H1 (cell line): ENCODE measurements at places on chromosomes 11 and 22. TPM values are rescaled to one million over a fixed set of nuclear protein-coding genes. Genes with fewer than 3 reads are reported as not detected.

TYR gene
- total RNA-seq = not detected in 2 replicates

KRTAP5-2 gene
- not detected in 2 replicates for total RNA-seq

GRAP2 gene
- not detected in 2 replicates for total RNA-seq

PGA5 gene
- total RNA-seq = 0.67 and 0.84 TPM in 2 replicates

PATE2 gene
- total RNA-seq = not detected in 2 replicates

NEFH gene
- total RNA-seq = 2.0 and 2.3 TPM in 2 replicates

SERPIND1 gene
- total RNA-seq = not detected in 2 replicates

TM7SF2 gene
- total RNA-seq = 40.1 and 42.4 TPM in 2 replicates

SWAP70 gene
- total RNA-seq = 37.5 TPM in 2 replicates

RIMBP3B gene
- total RNA-seq = 0.19 and 0.21 TPM in 2 replicates

FAT3 gene
- 18.4 and 24.4 TPM in 2 replicates for total RNA-seq

CCDC116 gene
- not detected in 2 replicates for total RNA-seq

MTNR1B gene
- total RNA-seq = not detected in 2 replicates

GRCh38 chr11:119370486-119371046 is 10.9 kb downstream of the USP2 start:
- DNase-seq = no peak

GRCh38 chr11:105823495-105824033 is 198.5 kb downstream of the MSANTD4 start:
- DNase-seq = no peak

- no peak for DNase-seq
Observed at GRCh38 chr11:9377036-9377435, 7.4 kb upstream of the IPO7 start.

- no peak for DNase-seq
Observed at GRCh38 chr11:64801561-64802369, 1.2 kb downstream of the MAP4K2 start.

DNA sequence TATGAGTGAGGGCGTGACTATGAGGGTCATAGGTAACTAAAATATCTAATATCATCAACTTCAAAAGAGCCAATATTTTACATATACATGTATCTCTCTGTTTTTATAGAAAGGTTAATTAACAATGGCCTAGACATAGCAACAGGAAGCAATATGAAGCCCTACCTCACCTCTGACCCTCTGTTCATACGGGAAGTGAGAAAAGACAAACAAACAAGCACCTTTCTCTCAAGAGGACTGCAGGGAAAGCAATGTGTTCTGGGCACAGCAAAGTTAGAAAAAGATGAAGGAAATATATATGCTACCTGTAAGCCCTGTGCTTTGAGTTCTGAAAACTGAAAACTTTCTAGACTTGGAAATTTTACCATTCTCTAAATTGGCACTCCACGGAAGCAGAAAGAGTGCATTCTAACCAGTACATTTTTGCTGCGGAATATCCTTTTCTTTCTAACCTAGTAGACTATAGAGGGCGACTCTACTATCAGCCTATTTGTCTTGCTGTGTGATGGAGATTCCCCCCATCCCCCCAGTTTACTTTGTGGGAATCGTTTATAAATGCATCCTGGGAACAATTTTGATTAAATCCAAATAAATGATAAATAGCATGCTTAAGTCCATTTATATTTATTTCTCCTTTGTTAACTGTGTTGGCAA is 830.4 kb upstream of the FAT3 start:
- no peak for DNase-seq

GRCh38 chr22:31917227-31917921 is 27.0 kb upstream of the YWHAH start:
- no peak for DNase-seq

GRCh38 chr11:46125284-46125683 is 4.0 kb upstream of the PHF21A start:
- DNase-seq = no peak

GRCh38 chr11:68255526-68255925 is 16.2 kb downstream of the C11orf24 start:
- no peak for DNase-seq

GRCh38 chr11:104934594-104934993 is 33.8 kb downstream of the CASP4 start:
- DNase-seq = no peak

DNA sequence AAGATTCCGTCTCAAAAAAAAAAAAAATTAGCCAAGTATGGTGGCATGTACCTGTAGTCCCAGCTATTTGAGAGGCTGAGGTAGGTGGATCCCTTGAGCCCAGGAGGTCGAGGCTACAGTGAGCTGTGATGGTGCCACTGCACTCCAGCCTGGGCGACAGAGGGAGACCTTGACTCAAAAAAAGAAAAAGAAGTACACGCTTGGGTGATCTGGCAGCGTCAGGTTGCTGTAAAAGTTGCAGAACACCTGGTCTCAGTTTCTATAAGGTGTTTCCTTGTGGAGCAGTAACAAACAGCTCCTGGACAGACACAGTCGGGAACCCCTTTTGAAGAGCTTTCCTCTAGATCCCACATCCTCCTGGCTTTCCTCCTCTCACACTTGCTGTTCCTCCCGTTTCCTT is 45.8 kb downstream of the SCGB1A1 start:
- DNase-seq = no peak

DNA sequence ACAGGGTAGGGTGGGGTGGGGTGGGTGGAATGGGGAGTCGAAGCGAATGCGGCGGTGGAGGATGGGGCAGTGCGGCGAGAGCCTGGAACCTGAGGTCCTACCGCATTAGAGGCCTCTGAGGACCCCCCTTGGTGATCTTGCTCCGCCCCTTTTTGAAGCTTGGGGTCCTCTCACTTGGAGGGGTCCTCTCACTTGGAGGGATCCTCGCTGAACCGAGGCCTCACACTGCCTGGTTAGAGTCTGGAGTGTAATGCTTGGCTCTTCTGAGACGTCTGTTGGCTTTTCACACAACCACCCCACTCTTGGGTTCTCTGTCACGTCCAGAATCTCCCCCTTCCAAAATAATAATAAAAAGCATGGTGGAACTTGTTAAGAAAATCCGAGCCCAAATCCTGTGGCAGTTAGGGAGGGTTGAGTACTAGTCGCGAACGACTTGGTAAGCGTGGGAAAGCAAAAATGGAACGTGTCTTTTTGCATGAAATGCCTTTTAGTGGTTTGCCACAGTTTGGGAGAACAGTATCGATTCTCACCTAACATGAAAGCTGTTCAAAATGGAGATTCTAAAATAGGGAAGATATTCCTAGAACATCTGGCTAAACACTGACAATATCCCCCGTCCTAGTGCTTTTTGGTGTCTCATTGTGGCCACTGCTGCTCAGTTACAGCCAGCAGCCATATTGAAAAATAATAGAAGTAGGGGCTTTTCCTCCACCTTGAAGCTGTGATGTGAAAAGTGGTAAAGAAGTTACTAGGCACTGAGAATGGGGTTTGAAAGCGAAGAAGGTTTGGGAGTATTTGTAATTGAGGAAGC is 822 bp downstream of the RBX1 start:
- no peak for DNase-seq

- DNase-seq = no peak
Observed at GRCh38 chr11:41175304-41175972, 284.0 kb downstream of the LRRC4C start.
